ENCODE measurements at places on chromosomes 6 and 20. TPM values are rescaled to one million over a fixed set of nuclear protein-coding genes. Genes with fewer than 3 reads are reported as not detected.

DNA sequence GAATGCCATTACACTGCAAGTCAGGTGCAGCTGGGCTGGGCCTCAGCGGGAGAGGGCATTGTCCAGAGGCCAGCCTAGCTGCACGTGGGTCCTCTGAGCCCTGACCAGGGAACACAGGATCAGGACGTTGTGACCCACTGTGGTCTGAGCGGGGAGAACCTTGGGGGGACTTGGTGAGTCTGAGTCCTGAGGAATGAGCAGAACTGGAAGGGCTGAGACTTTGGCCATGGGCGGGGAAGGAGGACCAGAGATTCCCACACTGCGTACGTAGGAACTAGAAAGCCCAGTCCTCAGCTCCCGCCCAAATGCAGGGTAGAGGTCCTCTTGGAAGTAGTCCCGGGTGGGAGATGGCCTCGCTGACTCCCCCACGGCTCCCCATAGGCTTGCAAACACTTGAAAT is 42.5 kb downstream of the GABRR2 start:
- DNase-seq: no peak

Gene LY6G6D
- not detected for total RNA-seq

DNA sequence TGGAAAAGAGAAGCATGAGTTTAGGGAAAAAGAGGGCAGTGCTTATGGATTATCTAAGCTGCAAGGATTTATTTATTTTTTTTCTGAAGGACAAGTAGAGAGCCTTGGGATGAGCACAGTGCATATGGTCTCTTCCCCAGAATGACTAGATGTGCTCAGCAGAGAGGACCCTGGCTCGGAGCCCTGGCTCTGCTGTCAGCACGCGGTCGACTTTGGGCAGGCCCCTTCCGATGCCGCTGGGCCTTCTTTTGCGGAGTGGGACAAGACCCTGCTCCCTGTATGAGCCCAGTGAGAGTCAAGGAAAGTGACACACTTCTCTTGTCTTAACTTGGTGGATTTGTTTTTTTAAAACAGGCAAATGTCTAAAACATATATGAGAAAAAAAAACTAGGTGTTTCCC is 51.4 kb downstream of the LRRC1 start:
- DNase-seq: no peak

Gene MAFB
- 6.8 TPM for total RNA-seq

Gene SS18L1
- 8.0 TPM for total RNA-seq

DNA sequence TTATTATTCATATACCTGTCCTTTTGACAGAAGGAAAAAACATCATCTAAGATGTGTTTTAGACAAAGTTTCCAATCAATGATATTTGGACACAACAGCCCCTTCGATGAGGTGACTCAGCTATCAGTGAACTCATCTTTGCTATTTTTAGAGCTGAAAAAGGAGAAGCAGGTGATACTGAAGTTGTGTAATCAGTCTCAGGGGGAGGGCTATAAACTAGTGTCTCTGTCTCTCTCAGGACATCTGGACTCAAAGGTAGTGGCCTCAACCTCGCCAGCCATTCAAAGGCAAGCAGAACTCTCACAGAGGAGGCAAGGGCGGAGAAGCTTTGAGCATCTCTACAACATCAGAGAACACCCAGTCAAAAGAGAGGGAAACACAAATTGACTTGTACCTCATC is 135.4 kb downstream of the BFSP1 start:
- DNase-seq: no peak

Gene ZFP57
- total RNA-seq: not detected

Gene ID4
- total RNA-seq: 6.8 TPM

DNA sequence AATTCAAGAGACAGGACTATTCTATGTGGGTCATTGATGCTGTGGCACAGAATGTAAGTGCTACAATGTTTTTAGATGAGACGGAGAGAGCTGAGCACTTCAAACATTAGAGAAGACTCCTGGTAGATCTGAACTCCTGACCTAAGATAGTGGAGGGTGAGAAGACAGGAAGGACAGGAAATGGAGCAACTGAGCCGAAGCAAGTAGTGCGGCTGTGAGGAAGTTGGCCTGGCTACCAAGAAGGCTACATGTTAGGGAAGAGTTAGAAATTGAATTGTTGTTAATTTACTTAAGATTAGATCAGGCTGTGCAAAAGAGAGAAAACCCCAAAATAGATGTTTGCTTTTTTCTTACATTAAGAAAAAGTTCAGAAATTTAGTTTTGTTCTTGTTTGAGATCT is 14.4 kb upstream of the MLIP start:
- no peak for DNase-seq

Gene SMLR1
- not detected for total RNA-seq

DNA sequence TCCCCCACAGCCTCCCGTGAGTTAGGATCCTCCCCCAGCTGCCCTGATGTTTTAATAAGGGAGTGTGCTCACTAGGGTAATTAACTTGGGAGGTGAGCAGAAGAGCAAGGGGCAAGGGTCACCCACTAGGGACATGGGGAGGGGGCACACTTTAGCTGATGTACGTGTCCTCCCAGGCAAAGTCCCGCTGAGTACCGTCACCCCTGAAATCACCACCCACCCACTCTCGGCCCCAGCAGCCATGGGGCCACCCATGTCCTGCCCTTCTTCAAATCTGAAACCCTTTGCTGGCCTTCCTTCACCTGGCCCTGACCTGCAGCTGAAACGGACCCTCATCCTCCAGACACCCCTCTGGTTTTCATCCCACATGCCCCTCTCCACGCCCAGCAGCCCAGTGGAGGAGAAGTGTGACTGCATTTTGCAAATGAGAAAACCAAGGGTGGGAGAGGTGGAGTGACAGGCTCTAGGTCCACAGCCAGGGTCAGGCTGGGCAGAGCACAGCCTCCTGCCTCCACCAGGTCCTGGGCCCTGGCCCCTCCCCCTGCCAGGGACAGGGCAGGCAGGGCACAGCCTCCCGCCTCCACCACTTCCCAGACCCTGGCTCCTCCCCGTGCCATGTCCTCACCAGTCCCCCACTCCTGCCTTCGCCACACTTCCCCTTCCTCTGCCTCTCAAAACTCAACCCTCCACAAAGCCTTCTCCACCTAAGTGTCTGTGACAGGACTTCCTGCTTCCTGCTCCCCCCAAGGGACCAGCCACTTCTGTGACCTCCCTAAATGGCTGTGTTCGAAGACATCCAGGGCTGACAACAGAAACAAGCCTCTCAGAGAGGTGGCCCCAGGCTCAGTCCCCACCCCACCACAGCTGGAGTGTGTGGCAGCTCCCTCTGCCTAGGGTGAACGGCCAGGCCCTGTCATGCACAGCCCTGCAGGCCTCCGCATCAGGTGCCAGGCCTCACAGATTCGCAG is 15.1 kb downstream of the ACSS1 start:
- peak; percentile 87 for DNase-seq

Gene CLIC5
- 376 TPM for total RNA-seq

Gene FOXP4
- 20.3 TPM for total RNA-seq

Gene RIPPLY2
- not detected for total RNA-seq

Gene RIPOR3
- 3.4 TPM for total RNA-seq

DNA sequence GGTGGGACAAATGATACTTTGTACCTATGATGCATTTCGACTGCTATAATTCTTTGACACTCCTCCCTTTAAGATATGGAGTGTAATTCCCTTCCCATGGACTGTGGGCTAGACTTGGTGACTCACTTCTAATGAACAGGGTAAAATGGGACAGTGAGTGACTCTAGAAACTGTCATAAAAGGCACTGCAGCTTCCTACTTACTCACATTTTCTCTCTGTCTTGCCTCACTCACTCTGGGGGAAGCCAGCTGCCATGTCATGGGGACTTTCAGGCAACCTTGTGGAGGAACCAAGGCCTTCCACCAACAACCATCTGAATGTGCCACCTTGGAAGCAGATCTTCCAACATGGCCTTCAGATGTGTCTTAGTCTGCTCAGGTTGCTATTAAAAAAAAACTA is 12.9 kb upstream of the GFOD1 start:
- no peak for DNase-seq

- peak; percentile 74 for DNase-seq
Observed at GRCh38 chr6:121932076-121932991, 467.1 kb upstream of the HSF2 start.

GRCh38 chr6:90382760-90383159 is 86.1 kb upstream of the BACH2 start:
- no peak for DNase-seq
